ENCODE measurements at places on chromosomes 2 and 18.

DNA sequence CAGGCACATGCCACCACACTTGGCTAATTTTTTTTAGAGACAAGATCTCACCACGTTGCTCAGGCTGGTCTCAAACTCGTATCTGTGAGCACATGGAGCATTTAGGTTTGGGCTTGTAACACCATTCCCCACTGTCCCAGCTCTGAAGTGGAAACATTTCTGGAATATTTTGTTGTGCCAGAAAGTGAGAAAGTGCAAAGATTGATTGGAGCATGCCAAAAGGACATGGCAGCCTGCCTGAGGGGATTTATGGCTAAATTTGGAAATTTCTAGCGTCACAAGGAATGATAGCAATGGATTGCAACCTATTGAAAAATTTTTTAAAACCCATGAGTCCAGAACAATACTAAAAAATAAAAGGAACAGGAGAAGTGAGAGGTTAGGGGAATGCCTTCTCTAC is 136.8 kb downstream of the ESCO1 start:
- DNase-seq = no peak

GRCh38 chr2:24691806-24692205 is 101.4 kb downstream of the PTRHD1 start:
- no peak for DNase-seq

DNA sequence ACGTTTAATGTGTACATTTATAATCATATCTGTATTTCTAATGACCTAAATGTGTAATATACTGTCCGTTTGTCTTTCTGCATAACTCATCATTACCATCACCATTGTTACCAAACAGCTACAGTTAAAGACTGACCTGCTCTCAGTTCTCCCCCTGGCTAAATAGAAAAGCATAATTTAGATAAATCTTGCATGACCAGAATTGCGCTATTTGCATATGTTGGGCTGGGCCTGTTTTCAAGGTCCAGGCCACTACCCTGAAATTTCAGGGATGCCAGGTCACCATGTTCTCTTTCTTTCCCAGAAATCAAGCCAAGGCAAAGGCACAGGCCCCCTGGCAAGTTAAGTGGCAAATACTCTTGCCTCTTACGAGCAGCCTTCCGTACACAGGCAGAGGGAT is 78.4 kb downstream of the MARCHF4 start:
- DNase-seq = no peak

DNA sequence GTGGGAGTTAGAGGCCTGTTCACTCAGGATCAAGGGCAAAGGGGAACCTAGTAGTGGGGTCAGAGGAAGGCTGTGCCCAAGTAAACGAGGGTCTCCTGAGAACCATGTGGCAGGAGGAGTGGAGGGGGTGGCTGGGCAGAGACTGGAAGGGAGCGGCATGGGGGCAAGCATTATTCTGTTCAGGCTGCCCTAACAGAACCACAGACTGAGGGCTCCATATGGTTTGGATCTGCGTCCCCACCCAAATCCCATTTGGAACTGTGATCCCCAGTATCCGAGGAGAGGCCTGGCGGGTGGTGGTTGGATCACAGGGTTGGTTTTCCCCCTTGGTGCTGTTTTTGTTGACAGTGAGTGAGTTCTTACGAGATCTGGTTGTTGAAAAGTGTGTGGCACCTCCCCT is 287.0 kb downstream of the PHLPP1 start:
- DNase-seq = no peak

DNA sequence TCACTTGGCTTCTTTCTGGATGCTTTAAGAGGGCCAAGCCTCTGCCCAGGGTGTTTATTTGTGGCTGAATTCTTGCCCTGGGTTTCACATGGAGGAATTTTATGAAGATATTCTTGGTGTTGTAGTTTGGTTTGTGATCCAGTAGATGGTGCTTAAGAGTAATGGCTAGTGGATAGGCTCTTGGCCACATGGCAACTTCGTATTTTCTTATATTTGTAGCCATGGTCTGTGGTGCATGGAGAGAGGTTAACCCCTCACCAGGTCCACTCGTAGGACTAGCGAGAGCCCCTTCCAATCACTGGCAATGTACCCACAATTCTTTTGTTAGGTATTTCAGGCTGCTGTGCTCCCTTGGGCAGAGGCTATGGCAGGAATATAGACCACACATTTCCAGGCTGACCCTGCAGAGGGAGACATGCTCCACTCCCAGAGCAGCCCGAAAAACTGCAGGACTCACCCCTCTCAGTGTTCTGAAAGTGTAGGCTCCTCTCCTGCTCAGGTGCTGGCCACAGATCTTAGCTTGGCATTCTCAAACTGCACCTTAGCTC is 582.1 kb upstream of the SETBP1 start:
- DNase-seq = peak; percentile 56

DNA sequence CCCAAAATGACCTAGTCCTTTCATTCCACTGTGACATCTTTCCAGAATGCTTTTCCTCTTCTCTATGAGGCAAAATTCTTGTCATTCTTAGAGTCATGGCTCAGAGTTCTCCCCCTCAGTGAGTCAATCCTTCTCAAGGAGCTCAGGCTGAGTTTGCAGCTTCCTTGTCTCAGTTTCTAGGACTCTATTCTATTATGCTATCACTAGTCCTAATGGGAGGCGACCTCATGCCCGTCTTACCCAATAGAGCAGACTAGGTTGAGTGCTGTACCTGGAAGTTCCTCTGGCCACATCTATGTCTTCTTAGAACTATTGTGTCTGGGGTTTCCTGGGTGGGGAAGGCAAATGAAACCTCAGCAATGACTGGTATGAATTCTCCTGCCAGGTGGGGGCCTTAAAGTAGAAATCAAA is 51.5 kb downstream of the HAUS1 start:
- no peak for DNase-seq

DNA sequence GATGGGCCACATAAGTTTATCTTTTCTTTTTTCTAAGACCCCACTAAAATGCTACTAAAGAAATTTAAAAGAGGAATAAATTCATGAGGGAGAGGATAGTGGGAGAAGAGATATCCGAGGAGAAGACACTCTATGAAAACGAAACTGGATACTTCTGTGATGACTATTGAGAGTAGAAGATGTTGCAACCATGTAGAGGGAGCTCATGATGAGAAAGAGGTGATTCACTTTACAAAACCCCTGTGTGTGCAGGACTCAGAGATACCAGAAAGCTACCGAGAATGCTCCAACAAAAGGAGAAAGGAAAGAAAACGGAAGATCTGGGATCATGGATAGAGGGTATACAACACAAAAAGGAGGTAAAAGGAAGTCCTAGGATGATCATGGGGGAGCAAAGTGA is 34.9 kb downstream of the SLC38A11 start:
- no peak for DNase-seq

DNA sequence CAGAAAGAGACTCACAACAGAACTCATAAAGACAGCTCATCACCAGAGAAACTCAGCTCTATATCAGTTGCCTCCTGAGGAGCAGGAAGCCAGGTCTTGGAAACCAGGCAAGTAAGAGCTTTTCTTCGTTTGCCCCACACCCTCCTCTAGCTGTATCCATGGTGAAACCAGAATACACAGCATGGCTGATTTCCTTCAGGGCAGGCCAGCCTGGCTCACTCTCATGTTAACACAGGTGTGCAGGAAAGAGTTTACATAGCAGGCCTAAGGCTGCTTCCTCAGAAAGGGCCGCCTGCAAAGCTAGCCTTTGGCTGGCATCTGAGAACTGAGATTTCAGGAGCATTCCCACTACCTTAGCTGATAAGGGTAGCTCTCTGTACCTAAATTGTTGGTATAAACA is 65.7 kb downstream of the KLHL14 start:
- DNase-seq = no peak

DNA sequence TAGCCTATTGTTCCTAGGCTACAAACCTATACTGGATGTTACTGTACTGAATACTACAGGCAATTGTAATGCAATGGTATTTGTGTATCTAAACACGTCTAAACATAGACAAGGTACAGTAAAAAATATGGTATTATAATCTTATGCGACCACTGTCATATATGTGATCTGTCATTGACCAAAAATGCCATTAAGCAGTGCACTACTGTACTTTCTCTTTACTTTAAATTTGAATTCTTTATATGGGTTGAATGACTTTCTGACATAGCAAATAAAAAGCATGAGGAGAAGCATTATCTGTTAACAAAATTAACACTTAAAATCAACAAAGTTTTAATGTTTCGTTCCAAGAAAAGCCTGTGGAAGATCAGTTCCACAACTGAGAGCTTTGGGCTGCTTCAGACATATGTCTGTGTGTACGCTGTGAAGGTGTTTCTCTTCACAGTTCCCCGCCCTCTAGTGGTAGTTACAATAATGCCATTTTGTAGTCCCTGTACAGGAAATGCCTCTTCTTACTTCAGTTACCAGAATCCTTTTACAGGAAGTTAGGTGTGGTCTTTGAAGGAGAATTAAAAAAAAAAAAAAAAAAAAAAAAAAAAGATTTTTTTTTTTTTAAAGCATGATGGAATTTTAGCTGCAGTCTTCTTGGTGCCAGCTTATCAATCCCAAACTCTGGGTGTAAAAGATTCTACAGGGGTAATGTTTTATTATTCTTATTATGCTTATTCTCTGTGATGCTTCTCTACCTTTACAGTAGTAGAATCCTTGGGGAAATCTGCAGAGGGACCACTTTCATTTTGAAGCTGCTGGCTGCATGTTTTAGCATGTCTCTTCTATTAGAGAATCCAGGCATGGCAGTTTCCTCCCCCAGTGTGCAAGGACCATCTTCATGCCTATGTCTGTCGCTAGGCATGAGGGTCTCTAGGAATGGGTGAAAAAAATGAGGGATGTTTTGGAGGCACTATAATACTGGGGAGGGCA is 54.5 kb downstream of the SCN2A start:
- peak; percentile 94 for DNase-seq

- no peak for DNase-seq
Measured at GRCh38 chr2:99442837-99443236, 47.0 kb downstream of the REV1 start.

DNA sequence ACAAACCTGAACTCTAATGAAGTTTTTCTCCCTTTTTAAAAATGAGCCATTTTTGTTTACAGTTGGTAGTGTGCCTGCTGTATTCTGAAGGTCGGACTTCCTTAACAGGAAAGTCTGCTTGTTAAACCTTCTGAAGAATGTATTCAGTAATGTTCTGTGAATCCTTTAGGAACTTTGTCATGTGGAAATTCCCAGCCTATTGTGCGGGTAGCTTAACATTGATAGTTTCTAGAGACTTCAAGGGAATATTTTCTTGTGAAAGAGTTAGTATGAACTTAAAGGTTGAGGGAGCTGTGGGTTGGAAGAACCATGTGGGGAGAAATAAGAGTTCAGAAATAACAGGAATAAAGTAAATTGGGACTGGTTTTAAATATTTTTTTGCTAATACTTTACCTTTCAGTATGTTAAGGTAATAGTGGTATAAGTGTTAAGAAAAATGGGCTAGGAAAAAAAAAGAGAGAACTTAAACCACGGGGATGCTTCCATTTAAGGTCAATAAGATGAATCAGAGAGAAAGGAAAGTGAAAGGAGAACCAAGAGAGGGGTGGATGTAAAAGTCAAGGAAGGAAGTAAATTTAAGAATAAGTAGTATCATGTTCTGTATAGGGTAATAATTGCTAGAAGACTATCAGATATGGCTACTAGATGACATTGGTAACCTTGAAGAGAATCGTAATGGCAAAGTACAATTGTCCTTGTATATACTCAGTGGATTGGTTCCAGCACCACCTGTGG is 90.5 kb downstream of the PMS1 start:
- no peak for DNase-seq

- no peak for DNase-seq
Measured at GRCh38 chr2:66408905-66409304, 26.0 kb upstream of the MEIS1 start.

DNA sequence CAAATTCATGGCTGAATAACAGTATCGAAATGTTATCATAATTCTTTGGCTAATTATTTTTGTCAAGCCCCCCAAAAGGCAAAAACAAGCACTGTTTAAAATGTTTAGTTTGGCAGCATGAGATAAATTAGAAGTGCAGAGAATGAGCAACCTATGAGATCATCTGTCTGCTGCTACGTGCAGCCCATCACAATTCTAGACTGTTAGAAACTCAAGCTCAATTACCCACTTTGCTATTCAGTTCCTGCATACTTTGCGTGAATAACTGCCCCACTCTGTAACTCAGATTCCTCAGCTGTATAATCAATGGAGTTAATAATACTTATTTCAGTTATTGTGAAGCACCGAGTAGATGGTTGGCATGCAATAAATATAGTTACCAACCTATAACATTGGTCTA is 1181.9 kb downstream of the DPP10 start:
- DNase-seq = no peak

- DNase-seq = no peak
Measured at GRCh38 chr18:33444709-33445108, 4.2 kb upstream of the CCDC178 start.

DNA sequence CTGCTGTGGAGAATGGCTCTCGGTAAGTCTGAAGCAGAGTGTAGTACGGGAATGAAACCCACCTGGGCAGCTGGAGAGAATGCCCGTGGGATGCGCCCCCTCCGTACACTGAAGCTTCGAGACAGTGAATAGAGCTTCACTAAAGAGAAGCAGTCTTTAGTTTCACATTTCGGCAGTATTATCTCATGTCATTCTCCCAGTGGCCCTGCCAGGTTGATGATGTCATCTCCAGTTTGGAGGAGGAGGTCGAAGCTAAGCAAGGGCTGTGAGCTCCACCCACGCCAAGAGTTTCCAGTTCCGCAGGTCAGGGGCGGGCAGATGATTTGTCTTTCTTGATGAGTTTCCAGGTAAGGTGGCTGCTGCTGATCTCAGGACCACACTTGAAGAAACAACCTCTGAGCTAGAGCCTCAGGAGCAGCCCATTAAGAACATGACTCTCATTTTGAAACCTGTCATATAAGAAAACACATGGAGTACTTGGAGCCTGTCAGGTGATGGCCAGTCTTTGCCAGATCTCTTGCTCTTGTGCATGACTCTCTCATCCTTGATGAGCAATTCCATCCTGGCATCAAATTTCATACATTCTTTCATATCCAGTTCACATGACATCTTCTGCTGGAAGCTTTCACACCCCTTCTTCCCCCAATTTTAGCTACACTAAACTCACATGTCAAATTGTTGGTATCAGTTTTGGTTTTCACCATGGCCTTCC is 475.0 kb downstream of the RNF144A start:
- DNase-seq = no peak

DNA sequence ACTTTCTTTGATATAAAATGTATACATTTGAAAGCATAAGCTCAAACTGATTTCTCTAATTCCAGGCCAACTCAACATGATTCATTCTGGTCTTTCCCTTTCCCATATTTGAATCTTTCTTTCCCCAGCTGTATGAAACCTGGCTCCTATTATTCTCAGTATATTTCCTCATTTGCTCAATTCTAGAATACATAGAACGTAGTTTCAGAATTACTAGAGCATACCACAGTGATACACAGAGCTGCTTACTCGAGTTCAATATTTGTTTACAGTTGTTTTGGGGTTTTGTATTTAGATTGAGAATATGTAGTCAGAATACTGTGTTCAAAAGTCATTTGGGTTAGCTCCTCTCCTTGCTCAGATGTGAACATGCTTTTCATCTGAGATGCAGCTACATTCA is 43.0 kb downstream of the TNFRSF11A start:
- DNase-seq = no peak
